ENCODE measurements at places on chromosomes 3 and 15.

GRCh38 chr3:127419641-127420553, 132.1 kb upstream of the PRR20G start:
- DNase-seq, result no peak

DNA sequence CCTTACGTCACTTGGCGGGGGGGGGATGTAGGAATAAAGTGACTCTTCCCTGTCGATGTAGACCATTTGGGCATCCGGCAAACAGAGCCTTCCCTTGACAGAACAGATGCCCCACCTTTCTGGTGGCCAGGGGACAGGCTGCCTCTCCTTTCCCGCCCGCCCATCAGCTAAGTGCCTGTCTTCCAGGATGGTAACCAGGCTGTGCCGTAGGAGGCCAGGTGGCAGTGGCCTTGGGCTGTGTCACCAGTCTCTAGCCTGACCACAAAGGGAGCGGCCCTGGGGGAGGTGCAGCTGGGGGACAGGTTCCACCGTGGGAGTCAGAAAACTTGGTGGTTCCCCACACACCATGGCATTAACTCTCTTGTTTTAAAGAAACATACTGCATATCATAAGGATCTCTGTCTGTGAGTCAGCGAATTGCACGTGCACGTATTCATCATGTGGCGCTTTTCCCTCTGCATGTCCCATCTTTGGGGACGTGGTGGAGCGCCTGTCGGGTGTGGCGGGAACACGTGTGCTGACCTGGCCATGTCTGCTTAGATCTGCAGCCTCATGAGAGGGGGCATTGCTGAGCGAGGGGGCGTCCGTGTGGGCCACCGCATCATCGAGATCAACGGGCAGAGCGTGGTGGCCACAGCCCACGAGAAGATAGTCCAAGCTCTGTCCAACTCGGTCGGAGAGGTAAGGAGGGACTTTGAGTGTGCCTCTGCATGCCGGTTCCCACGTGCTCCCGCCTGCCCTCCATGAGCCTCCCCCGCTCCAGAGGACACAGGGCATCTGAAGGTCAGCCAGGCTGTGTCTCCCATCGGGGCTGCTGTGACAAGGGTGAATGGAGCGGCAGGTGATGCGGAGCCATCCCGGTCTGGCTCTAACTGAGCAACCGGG, 156.0 kb downstream of the NSMCE3 start:
- DNase-seq, result no peak

GRCh38 chr15:31359702-31360111, 33.1 kb downstream of the KLF13 start:
- no peak for DNase-seq

DNA sequence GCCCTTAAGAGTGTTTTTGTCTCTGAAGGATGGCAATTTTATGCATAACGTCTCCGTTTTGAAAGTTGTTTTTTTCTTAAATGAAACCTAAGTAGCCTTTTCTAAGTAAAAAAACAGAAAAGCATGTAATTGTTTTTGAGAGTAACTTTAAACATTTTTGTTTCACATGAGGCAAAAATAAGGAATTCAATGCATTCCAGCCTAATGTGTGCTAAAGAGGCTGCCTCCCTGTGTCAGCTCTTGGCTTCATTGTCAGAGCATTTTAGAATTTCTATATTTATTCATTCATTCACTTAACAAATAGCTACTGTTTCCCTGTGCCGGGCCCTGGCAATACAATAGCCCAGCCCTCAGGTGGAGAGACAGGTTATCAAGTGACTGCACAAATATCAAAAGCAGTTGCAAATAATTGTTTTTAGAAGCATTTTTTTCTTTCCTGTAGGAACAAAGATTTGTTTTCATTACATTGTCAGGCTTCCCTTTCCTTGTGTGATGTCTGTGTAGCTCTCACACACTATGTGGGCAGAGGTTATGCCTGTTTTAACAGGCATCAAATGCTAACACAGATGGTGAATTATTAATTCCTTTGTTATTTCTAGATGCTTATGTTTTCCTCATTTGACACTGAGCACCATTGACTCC, 81.9 kb downstream of the CCK start:
- no peak for DNase-seq

DNA sequence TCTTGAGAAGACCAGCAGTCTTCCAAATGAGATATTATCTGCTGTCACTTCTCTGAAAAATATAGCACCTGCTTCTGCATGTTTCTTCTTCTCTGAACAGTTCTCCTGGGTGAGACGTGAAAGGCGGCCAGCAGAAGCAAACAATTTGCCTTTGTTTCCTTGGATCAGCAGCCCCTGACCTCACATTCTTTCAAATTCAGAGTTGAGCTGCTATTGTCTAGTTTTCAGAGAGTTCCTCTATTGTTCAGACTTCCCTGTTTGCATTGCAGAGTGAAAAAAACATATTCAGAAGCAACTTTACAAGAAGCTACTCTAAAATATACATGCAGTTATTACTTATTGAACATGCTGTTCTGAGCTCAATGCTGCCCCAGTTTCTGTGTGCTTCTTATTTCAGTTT, 653.6 kb downstream of the NAALADL2 start:
- no peak for DNase-seq

DNA sequence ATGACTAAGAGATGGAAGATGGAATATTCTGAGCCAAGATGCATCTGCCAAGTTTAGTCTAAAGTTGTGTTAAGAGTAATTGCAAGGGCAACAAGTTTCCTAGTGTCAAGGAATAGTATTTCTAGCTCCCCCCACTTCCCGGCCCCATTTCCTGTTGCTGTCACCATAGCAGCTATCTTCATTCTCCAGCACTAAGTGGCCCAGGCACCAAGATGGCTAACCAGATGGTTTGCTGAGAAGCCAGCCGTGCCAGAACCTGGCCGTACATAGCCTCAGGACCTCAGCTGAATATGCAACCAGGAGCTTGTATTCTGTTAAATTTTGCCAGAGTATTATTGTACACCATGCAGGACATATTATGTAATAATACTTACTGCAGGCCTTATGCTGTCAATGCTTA, 108.8 kb upstream of the UMPS start:
- no peak for DNase-seq

GRCh38 chr3:101868534-101869464, 19.5 kb downstream of the NFKBIZ start:
- DNase-seq, result no peak

- no peak for DNase-seq
Observed at GRCh38 chr3:138241061-138241460, 54.0 kb downstream of the ARMC8 start.

GRCh38 chr15:73530649-73531048, 87.7 kb downstream of the REC114 start:
- DNase-seq, result no peak

GRCh38 chr15:74725225-74725774, at the start of gene CYP1A1:
Gene CYP1A1 (minus strand): TSS chr15:74725528. CDS start chr15:74723097, 2,431 bp downstream.
- DNase-seq, result peak; percentile 36

DNA sequence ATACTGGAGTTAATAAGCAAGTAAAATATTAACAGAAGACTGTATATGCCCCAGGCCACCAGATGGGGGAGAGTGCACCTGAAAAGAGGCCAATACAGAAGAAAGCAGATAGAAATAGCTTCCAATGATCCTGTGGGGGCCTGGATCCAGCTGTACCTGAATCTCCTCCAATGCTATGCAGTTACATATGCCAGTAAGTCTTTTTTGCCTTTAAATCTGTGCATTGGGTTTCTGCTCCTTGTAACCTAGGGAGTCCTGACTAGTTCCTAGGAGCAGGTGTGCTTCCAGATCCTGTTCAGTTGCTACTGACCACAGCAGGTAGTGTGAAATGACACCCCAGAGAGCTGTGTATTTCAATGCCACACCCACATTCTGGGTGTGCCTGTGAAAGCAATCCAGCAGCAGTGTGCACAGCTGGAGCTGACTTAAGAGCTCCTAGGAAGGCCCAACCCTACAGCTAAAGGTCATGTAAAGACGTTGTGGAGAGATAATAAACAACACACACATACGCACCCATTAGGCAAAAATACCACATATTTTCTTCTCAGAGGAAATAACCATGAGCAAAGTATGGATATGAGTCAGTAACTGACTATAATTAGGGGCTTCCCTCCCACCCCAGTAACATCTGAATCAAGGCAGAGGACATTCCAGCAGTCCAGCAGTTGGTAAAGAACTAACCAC, 62.2 kb upstream of the AKAP13 start:
- no peak for DNase-seq

DNA sequence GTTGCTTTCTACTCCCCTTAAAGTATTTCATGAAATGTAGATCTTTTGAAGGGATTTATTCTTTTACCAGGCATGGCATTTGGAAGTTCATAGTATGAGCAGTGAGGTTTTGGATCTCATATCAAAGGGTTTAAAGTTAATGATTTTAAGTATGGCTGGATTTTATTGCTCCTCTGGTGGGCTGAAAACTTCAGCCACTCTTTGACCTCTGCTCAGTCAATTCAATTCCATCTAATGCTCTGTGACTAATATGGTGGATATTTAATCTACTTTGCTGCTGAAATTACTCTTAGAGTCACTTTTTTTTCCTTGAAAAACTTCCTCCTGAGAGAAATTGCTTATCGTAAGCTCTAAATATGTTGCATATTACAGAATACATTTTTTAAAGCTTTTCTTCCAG, 218.6 kb downstream of the NR2F2 start:
- no peak for DNase-seq

- no peak for DNase-seq
Observed at GRCh38 chr3:124851136-124851535, 36.0 kb downstream of the ITGB5 start.

DNA sequence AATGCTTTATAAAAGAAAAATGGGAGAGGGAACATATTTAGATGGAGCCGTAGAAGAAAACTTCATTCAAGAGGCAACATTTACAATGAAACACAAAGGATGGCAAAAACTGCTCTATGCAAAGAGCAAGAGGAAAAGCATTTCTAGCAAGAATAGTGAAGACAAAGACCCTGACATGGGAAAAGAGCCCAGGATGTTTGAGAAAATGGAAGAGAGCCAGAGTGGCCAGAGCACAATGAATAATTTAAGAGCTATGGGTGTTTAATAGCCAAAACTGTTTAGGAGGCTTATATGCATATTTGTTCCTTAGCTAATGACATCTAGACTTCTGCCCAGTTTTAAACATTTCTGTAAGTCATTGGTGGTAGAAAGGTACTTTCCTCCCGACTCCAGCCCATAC, 25.4 kb upstream of the SEMA6D start:
- DNase-seq, result no peak

- no peak for DNase-seq
Observed at GRCh38 chr3:66593978-66594377, 93.2 kb upstream of the LRIG1 start.

DNA sequence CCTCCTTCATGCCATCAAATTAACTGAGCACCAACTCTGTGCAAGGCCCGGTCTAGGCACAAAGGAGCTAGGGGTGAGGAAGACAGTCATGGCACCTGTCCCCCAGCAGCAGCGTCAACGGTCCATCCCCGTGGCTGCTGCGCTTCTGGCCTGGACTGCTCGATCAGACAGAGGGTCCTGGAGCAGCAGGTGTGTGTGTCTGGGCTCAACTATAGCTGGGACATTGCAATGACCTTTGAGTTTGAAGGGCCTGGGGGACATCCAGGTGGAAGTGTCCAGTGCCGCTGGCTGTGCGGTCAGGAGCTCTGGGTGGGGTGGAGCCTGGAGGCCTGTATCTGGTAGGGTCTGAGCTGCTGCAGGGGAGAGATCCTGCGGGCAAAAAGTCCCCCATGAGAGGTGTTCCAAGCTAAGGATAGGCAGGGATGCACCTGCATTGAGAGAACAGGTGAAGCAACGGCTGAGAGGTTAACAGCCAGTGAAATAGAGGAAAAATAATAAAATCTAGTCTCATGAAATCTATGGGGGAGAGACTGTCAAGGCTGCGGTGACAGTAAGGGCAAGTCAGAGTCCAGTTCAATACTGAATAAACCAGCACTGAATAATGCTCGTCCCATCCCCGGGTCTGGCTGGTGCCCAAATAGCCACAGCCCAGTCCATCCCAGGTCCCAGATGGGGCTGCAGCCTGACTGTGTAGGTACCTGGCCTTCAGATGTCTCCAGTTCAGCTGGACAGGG, 25.4 kb upstream of the SLC41A3 start:
- no peak for DNase-seq
